OCI-LY7 (cell line): ENCODE measurements at places on chromosomes 11 and 22. TPM values are rescaled to one million over a fixed set of nuclear protein-coding genes. Genes with fewer than 3 reads are reported as not detected.

GRCh38 chr11:35785287-35786167 lies 123.0 kb downstream of the TRIM44 start:
- no peak for DNase-seq

DNA sequence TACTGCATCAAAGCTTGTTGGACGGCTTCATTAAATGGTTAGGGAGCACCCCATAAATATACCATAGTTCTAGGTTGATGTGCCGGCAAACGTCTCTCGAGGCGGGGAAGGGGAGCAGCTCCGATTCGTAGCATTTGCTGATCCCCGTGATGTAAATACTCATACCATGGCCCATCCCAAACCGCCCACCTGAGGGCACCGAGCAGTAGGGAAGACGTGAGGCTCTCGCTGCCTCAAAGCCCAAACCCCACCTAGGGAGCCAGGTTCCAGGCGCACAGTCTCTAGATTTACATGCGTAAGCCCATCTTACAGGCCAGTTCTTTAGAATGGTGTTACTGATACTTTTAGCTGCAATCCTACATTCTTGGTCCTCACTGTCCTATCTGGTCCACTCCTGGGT lies 124.0 kb downstream of the FEZ1 start:
- DNase-seq, result no peak

DNA sequence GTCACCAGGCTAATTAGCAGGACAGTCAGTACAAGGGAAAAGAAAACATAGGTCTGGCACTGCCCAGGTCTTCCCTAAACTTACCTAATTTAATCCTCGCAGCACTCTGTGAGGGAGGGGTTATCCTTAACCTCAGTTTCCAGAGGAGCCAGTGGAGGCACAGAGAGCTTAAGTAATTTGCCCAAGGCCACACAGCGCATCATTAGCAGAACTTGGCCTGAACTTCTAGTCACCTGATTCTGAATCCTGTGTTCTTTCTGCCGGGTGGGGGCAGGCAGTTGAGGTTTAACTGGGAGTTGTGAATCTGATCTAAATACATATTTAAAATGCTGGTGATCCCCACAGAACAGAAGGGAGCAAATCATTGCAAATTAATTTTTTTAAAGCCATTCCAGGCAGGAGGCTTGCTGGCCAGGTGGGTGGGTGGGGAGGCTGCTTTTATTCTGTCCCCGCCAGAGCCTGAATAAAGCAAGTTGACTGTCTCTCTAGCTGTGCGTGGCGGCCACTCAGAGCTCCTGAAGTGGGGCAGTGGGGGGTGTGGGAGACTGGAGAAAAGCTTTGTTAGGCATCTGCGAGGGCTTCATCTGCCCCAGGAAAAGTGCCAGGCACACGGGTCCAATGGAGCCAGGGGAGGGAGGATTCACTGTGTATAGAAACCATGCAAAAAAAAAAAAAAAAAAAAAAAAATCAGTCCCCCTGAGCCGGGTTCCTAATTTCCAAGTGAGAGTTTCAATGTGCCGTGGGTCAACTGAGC lies 66.1 kb downstream of the NFAM1 start:
- DNase-seq, result no peak

DNA sequence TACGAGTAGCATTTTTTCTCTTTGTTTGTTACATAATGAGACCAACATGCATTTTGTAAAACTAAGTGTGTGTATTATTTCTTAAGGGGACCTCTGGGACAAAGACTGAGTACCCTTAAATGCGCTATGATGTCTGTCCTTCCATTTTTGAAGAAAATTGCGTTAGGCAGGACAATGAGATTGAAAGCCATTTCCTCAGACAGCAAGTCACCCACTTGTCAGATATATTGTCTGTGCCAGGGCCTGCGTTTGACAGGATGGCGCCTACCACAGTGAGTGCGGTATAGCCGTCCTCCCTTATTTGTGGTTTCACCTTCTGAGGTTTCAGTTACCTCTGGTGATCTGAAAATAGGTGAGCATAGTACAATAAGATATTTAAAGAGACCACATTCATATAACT lies 2.2 kb downstream of the AP2A2 start:
- DNase-seq, result no peak

DNA sequence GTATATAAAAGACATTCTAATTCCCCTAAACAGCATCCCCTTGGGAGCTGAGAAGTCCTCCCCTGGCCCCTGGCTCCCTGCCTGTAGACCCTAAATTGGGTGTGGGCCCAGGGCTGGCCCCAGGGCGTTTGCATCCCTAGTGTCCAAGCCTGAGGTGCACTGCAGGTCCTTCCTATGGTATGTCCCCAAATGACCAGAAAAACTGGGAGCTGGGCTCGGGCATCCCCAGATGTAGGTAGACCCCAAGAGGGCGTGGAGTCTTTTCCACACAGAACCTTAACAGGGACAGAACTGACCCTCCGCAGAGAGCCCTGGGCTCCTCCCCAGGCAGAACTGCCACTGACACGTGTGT lies 782 bp upstream of the OSBPL5 start:
- DNase-seq, result no peak

- peak; percentile 72 for DNase-seq
These were observed 1.0 kb upstream of the ATG2A start for GRCh38 chr11:64918017-64918416.

- no peak for DNase-seq
These were observed 56.1 kb downstream of the TRMU start for GRCh38 chr22:46391486-46392136.

DNA sequence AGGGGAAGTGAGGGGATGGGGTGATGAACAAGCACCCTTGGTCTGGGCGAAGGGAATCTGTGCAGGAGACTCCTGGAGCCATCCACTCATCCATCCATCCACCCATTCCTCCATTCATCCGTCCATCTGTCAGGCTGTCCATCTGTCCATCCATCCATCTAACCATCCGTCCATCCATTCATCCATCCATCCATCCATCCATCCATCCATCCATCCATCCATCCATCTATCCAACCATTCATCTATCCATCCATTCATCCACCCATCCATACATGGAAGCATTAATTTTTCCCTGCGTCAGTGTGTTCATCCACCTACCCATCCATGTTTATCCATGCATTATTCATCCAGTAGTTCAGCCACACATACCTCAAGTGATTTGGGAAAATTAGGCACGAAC lies 32.0 kb downstream of the WNT11 start:
- DNase-seq, result no peak

- DNase-seq, result no peak
These were observed 4274.9 kb upstream of the OR11H1 start for GRCh38 chr22:11253000-11253511.

DNA sequence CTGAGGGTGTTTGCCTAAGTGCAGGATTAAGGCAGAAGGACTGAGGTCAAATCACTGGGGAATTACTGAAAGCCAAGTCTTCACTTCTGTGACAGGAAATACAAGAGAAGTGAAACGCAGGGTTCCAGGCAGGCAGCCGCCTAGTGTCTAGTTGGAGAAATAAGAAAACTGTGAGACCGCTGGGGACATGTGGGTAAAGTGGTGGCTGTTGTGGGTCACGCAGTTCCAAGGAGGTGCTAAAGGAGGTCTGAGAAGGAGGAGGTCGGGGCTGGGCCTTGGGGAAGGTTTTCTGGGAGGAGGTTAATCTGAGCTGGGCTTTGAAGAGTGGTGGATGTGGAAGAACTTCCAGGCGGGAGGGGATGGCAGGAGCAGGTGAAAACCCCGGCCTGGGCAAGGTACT lies 11.2 kb downstream of the MCM5 start:
- DNase-seq, result peak; percentile 87

GRCh38 chr22:36340621-36341020 lies 47.1 kb downstream of the MYH9 start:
- no peak for DNase-seq

The MYOD1 gene
- not detected in 2 replicates for total RNA-seq

The ISX gene
- not detected in 2 replicates for total RNA-seq

The POU2AF3 gene
- not detected in 2 replicates for total RNA-seq

The NLRP6 gene
- 0.65 and 2.0 TPM in 2 replicates for total RNA-seq
